ENCODE measurements at places on chromosomes 5 and 9.

- no peak for DNase-seq
These were observed 26.4 kb upstream of the REEP5 start for GRCh38 chr5:112948458-112948857.

GRCh38 chr9:1366276-1366675 lies 316.1 kb downstream of the DMRT2 start:
- no peak for DNase-seq

GRCh38 chr9:131809941-131810344 lies 70.1 kb upstream of the RAPGEF1 start:
- DNase-seq, result no peak

- DNase-seq, result no peak
These were observed 457.5 kb downstream of the TMEM232 start for GRCh38 chr5:110268985-110269384.

- no peak for DNase-seq
These were observed 8.4 kb downstream of the IRX2 start for GRCh38 chr5:2742921-2743679.

- DNase-seq, result no peak
These were observed 53.7 kb upstream of the ANKH start for GRCh38 chr5:14925326-14925725.

DNA sequence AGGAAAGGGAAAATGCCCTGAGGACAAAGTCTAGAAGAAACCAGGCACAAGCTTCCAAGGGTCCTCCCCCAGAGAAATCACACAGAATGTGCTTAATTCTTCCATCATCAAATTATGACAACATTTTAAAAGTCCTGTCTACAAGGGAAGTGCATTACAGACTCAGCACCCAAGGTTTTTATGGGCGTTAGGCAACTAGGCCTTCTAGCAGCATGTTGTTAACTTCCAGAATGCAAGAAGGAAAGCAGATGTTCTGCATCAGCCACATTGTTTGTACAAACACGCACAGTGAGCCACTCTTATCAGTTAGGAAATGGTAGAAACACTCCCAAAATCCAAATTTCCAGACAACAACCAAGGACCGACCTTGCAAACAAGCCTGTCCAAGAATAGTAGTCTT lies 26.5 kb downstream of the SMC5 start:
- DNase-seq, result no peak

- DNase-seq, result peak; percentile 90
These were observed 25.7 kb downstream of the ZMAT2 start for GRCh38 chr5:140725799-140726471.

DNA sequence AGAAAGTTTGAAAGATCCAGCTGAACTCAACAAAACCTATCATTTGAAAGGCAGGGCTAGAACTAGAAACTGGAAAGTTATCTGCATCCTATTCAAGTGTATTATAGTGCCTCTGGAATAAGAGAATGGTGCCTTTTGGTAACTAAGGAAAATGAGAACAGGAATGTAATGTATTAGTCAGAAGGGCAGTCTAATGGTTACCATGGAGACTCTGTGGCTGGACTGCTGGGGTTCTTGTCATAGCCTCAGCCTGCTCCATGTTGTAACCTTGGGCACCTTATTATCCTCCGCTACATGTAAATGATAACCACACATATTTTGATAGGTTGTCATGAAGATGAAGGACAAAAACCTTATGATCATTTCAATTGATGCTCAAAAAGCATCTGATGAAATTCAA lies 24.6 kb upstream of the IFNB1 start:
- DNase-seq, result no peak

DNA sequence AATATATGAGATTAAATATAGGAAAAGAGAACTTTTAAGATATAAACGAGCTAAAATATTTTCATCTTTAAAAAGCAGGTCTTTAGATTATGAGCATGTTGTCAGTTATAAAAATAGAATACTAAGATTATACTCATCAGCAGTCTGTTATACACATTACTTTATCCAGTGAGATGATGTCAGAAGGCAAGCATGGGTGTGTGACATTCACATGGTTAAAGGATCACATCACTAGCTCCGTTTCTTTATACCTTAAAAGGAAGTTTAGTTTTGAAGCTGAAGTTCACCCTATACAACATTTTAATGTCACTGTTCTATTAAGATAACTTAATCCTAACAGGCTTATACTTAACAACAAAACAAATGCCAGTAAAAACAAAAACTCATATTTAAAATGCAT lies 59.6 kb downstream of the RICTOR start:
- DNase-seq, result no peak

DNA sequence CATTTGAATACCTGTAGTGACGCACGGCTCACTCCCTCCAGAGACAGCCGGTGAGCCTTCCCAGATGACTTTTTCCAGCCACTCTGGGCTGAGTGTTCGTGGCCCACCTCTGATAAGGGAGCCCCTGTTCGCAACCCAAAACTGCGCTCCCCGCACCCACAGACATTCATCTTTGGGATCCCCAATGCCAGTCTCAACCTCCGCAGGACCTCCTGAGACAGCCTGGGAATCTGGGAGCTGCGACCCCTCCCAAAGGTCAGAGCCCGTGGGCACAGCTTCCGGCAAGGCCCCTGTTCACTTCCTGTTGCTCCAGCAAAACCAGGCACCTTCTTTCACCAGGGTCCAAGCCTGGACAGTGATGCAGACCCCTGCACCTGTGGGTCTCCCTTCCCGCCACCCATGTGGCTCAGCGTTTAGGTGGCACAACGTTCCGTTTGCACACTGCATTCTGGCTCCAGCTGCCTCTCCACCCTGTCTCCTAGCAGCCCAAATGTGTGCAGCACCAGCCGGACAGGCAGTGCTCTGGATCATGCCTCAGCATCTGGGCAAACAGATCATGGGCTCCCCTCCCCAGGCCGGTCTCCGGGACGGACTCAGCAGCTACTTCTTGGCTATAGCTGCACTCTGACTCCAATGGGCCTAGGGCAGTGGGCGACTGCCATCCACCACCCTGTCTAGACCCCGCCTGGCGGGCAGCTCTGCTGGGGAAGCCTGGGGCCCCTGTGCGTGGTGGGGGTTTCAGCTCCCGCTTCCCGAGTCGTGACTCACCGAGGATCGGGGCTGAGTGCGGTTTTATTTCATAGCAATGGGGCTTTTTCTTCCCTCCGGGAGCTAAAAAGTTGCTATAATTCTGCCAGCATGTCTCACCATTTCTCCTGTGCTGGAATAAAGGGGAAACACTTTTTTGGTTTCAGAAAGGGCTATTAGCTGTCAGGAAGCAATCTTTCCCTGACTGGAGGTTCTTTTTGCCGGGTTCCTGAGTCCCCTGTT lies 156.0 kb downstream of the OLFM1 start:
- no peak for DNase-seq

DNA sequence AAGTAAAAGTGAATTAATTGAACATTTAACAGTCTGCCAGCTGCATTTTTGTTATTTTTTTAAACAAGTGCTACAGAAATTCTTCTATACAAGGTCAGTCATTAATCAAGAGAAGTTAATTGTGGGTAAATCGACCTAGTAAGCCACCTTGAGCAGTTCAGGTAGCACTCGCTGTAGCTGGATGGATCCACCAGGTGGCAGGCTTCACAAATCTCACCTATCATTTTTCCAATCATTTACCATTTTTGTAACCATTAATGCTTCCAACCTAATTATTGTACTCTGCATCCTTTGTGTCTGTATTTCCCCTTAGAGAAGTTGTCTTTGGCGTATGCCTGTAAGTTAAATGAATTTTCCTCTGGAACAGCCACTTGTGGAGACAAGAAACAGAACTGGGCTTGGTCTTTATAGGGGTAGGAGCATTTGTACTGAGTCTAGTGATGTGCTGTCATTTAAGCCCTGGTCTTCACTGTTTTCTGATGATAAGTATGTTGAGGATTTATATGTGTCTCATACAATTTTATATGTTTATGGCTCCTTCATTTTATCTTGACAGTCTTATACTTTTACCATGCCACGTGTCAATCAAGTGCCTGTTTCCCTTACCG lies 39.5 kb downstream of the CD180 start:
- no peak for DNase-seq

DNA sequence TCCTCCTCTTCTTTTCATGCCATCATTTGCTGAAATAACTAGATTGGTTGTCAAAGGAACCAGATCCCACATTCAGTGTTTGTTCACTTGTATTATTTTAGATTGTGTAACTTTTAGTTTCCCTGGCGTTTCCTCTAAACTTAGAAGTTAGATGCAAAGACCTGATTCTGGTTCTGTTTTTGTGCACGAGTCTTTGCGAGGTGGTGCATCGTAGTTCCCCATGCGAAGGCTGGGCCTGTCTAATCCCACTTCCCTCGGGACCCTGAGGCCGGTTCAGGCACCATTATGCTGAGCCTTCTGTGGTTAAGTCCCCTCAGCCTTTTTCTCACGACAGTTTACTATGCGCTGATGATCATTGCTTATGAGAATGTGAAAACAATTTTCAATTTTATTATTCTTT lies 219.1 kb upstream of the OTULINL start:
- no peak for DNase-seq

DNA sequence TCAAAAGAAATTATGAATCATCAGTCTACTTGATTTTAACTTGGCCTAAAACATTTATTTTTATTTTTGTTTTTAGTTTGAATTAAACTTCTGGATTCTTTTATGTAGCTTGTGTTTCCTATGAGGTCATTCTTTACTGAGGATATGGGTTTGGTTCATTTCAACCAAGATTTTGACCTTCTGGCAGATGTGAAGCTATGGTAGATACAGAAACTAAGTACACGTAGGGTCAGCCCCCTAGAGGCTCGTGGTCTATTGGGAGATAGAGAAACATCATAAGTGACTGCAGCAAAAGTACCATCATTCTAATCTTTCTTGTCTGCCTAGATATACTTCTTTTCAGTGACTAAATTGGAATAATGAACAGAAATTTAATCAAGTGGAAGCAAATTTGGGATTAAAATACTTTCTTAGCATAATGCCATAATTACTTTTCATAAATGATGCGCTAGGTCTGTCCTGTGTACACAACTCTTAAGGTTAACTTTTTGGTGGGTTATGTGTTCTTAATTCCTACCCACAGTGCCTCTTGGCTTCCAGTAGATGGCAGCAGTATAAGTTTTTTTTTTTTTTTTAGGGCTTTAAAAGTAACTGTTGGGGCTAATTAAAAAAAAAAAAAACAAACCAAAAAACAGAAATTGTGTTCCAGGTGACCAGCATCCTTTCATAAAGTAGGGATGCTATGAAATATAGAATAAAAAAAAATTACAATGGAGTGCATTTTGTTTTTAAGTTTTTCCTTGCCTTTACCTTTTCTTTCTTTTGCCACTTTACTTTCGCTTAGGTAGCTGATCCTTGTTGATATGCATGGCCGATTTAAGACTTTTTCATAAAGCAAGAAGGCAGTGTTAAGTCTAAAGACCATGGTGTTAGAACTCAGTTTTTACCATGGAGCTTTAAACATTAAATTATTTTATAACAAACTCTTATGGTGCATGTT lies 49.9 kb downstream of the LRRTM2 start:
- peak; percentile 14 for DNase-seq

- no peak for DNase-seq
These were observed 1297.2 kb upstream of the WWC1 start for GRCh38 chr5:166994226-166994625.

DNA sequence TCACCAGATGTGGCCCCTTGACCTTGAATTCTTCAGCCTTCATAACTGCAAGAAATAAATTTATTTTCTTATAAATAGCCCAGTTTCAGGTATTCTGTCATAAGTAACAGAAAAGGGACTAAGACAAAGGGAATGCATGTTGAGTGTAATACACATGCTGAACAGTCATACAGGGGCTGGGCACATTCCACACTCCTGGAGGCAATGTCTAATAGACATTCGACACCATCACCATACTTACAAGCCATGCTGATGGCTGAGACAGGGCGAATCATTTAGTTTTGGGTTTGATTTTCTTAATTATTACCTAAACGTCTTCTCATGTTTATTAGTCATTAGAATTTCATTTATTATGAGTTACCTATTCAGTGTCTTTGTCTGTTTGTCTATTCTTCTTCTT lies 68.5 kb downstream of the TENT4A start:
- no peak for DNase-seq

- no peak for DNase-seq
These were observed 182.7 kb upstream of the ACTBL2 start for GRCh38 chr5:57665146-57665936.

All from NCI-H2227 treated with DMSO at 0.1 percent for 48 hours (cell line).